Dermis lymphatic vessel endothelial cell (primary cell): ENCODE measurements at places on chromosomes 4 and X. TPM values are rescaled to one million over a fixed set of nuclear protein-coding genes. Genes with fewer than 3 reads are reported as not detected.

The ITM2A gene
- 37.4 and 79.4 TPM in 2 replicates for total RNA-seq

The IL1RAPL2 gene
- not detected in 2 replicates for total RNA-seq

The ACOX3 gene
- 21.0 and 21.1 TPM in 2 replicates for total RNA-seq

The UGT2A1 gene
- not detected in 2 replicates for total RNA-seq

The NCAPG gene
- total RNA-seq, result 4.3 and 5.8 TPM in 2 replicates
